ENCODE measurements at places on chromosomes 11 and 22. TPM values are rescaled to one million over a fixed set of nuclear protein-coding genes. Genes with fewer than 3 reads are reported as not detected.

GRCh38 chr22:48781391-48781790 lies 1046.3 kb downstream of the BRD1 start:
- peak; percentile 5 for DNase-seq

DNA sequence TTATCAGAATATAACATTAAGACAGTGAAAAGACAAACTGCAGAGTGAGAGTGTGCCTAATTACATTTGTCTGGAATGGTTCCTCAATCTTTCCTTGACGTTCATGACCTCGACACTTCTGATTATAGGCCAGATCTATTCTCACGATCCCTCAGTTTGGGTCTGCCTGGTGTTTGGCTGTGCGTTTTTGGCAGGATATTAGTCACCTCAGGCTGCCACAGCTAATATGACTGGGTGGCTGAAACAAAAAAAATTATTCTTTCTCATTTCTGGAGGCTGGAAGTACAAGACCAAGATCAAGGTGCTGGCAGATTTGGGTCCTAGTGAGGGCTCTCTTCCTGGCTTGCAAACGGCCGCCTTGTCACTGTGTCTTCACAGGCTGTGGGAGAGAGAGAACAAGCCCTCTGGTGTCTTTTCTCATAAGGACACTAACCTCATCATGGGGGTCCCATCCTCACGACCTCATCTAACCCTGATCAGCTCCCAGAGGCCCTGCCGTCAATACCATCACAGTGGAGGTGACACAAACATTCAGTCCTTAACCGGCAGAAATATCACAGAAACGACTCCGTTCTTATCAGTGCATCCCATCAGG lies 23.2 kb downstream of the IFITM10 start:
- DNase-seq = no peak

DNA sequence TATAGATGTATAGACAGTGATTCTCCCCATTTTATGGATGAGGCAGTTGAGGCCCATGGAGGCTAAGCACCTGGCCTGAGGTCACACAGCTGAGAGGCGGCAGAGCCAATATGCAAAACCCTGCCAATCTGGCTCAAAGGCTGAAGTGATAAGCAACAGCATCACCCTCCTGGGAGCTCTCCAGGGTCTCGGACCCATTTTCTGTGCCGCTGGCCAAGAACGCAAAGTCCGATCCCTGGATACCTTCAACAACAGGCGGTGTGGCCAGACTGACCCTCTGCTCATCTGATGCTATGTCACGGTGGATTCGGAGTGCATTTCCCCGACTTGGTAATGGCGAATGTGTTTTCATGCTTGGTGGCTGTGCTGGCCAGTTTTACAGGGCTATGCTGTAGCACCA lies 595.0 kb downstream of the TBC1D22A start:
- no peak for DNase-seq

- no peak for DNase-seq
Measured at GRCh38 chr11:86386746-86387145, 12.1 kb downstream of the CCDC81 start.

- no peak for DNase-seq
Measured at GRCh38 chr22:40376149-40376548, 5.8 kb downstream of the SGSM3 start.

DNA sequence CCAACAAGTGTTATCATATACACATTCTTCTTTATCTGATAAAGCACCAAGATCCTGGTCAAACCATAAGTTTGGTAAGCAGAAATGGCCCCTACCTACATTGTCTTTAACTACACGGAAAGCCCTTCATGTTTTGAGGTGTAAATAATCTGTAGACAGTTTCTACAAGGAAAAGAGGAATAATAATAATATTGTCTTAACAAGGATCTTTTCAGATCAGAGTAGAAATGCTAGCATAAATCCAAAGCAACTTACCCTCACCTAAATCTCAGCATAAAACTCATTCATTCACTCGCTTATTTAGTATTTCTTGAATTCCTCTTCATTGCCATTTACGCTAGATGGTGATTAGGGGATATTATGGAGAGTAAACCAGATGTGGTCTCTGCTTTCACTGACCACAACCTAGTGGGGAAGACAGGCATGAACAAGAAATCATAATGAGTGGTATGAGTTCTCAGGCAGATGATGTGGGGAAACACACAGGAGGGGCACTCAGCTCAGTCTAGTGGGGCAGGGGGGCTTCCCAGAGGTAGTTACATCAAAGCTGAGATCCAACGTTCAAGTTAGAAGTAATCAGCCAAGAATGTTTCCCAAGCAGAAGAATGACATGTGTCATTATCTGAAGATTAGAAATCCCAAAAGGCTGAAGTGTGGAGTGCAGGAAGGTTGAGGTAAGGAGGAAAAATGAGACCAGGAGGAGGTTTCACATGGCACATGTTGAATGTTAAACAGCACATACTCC lies 65.4 kb upstream of the ZC3H12C start:
- DNase-seq = no peak

GRCh38 chr22:41951898-41952474 lies at the start of gene SMIM45:
Gene SMIM45, plus strand, starts transcription at chr22:41952150.
- no peak for DNase-seq

GRCh38 chr22:38418589-38418988 lies 36.4 kb downstream of the KCNJ4 start:
- DNase-seq = no peak

GRCh38 chr22:35805466-35805865 lies 87.8 kb downstream of the APOL5 start:
- DNase-seq = no peak

DNA sequence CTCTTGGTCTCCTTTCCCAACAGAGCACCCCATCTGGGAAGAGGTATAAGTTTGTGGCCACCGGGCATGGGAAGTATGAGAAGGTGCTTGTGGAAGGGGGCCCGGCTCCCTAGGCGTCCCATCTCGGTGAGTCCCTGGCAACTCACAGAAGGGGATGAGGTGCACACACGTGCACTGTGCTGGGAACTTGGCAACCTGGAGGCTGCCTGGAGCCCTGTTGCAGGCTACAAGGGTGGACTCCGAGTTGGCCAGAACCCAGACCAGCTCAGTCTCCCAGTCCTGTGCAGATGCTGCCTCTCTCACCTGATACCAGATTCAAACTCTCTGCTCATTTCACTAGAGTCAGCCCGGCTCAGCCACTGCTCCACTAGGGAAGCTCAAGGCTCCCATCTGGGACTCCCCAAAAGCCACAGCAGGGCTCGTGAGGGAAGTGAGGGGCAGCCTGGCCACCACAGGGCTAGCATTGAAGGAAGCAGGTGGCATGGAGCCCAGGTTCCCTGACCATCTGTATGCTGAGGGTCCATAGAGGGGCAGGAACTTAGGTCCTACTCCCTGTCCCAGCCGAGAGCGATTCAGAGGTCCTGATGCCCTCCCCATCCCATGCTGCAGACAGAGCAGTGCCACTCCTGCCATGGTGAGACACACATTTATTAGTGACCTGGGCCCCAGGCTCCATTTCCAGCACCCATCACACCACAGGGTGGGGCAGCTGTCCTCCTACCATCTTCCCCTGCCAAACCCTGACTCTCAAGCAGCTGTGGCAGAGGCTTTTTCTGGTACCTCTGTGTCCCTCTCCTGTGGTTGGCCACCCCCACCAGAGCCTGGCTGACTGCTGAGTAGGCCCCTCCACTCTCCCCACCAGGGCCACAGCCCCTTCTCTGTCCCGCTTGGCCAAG lies 4.0 kb downstream of the PRR33 start:
- no peak for DNase-seq

DNA sequence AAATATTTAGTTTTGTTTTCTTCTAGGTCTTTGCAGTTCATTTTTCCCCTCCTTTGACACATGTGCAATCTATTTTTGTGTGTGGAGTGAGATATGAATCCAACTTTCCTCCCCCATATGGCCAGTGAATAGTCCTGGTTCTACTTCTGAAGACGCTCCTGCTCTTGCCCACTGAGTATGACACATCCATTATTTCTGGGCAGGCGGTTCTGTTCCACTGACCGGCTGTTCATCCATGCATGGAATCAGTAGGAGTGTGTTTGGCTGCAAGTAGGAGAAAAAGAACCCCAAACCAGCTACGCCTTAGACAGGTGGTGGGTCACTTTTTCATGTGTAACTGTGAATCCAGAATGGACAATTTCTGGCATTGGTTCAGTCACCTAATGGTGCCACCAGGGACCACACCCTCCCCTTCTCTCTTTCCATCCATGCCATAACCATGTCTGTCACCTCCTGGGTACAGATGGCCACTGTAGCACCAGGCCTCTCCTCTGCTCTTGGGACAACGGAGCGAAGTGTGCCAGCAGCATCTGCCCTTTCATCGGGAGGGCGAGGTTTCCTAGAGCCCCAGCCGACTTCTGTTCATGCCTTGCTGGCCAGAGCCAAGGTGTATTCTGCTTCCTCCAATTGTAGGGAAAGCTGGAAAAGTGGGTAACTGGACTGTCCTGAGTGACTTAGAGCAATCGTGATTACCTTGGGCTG lies 67.4 kb upstream of the SLC22A12 start:
- DNase-seq = no peak

- DNase-seq = no peak
Measured at GRCh38 chr11:130709531-130709930, 206.7 kb downstream of the SNX19 start.

GRCh38 chr11:130101661-130102060 lies 32.0 kb downstream of the APLP2 start:
- no peak for DNase-seq

- DNase-seq = peak; percentile 54
Measured at GRCh38 chr22:43385770-43386641, 25.8 kb upstream of the MPPED1 start.

- no peak for DNase-seq
Measured at GRCh38 chr22:35958334-35958733, 70.3 kb downstream of the RBFOX2 start.

GRCh38 chr11:123085497-123085896 lies 23.6 kb upstream of the HSPA8 start:
- no peak for DNase-seq

GRCh38 chr11:11669233-11669846 lies 47.5 kb upstream of the GALNT18 start:
- DNase-seq = no peak

GRCh38 chr11:27313157-27313821 lies 49.7 kb downstream of the CCDC34 start:
- DNase-seq = no peak

DNA sequence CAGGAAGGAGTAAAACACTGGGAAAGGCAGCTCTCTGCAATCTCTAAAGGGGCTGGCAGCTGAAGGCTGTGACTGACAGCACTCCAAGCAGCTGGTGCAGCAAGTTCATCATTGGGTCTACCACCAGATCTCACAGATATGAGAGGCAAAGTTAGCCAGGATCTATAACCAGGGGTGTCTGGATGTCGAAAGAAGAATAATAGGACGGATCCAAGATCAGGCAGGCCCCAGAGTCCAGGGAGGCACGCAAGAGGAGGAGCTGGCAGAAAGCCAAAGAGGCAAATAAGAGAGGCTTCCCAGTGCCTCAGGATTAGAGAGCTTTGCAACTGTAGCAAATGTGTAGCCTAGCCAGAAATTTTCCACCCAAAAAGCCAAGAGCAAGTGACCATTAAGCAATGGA lies 77.1 kb downstream of the RBMXL2 start:
- DNase-seq = no peak

DNA sequence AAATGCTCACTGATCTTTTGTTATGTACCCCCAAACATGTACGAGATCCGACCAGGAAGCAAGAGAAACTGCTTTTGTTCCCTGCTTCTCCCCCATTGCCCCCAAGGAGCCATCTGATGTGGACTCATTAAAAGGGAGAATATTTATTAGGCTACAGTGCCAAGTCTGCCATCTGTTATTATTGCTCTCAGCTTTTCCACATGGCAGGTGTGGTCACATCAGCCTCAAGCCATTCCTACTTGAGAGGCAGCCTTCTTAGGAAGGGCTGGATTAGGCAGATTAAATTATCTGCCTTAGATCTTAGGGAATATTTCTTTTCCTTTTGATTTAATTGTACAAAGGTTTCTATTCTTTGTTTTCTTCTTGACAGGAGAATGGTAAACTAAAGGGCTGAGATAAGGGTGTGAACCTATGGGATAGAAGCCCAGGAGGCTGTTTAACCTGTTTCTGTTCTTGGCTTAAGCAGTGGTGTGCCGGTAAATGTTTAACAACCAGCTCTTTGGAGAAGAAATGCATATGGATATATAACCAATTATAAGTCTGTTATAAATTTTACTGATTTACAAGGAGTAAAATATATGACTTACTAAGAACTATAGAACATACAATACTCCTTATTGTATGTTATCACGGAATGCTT lies 88.8 kb downstream of the PDHX start:
- no peak for DNase-seq

DNA sequence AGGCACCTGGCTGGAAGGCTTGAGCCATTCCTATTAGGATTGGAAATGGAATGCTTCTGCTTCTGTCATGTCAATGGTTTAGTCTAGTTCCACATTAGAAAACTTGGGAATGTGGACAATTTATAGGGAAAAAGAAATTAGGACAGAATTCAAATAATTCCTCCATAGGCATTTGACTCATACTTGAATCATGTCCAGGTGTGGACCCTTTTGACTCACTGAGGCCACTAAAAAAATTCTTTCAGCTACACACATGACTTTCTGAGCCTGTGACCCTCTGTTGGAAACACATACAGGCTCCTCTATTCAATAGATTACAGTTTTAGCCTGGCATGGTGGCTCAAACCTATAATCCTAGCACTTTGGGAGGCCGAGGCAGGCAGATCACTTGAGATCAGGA lies 100.5 kb downstream of the RASSF10 start:
- no peak for DNase-seq

- DNase-seq = no peak
Measured at GRCh38 chr11:32704775-32705174, 89.7 kb downstream of the CCDC73 start.

DNA sequence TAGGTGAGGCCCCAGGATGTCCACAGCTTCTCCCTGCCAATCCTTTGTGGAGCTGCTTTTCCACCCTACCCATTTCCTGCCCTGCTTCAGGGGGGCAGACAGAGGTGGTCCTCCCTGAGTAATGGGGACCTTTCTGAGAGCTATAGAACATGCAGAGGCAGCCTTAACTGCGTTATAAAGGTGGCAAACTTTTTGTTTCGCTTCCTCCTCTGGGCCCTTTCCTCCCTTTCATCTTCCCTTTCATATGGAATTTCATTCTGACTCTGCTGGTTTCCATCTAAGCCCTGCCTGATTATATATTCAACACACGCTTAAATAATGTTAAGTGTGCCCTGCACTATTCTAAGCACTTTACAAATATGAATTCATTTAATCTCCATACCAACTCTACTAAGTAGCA lies 169.3 kb upstream of the E2F8 start:
- DNase-seq = no peak

Gene BRSK2
- 3.5 TPM for total RNA-seq

Gene CCDC134
- total RNA-seq = 7.6 TPM

Gene MACROD1
- 45.0 TPM for total RNA-seq

Gene TMPRSS6
- total RNA-seq = not detected

Gene KLHL35
- 6.7 TPM for total RNA-seq

Gene P2RX3
- total RNA-seq = not detected

Gene OR5P2
- total RNA-seq = not detected

Gene TUBA8
- total RNA-seq = 6.9 TPM

Gene ARHGAP32
- total RNA-seq = 10.9 TPM

Gene OR4A5
- total RNA-seq = not detected

Gene STX5
- total RNA-seq = 25.9 TPM

Gene APOL3
- total RNA-seq = 88.6 TPM

Gene KCNK4
- total RNA-seq = 1.2 TPM

Gene SLC5A4
- total RNA-seq = 0.21 TPM

Gene KDM4F
- not detected for total RNA-seq

Gene C22orf23
- not detected for total RNA-seq

Gene MMP12
- not detected for total RNA-seq

Gene DTX4
- 19.3 TPM for total RNA-seq

Gene PEX26
- 36.3 TPM for total RNA-seq

Gene OR10A4
- total RNA-seq = not detected

Gene AMOTL1
- 57.0 TPM for total RNA-seq

Gene HBB
- total RNA-seq = 425 TPM

Gene REXO2
- total RNA-seq = 95.4 TPM

Gene SYT13
- total RNA-seq = 0.21 TPM

Gene THRSP
- total RNA-seq = 22.9 TPM

Gene SLC17A6
- total RNA-seq = not detected

Gene APOBEC3B
- total RNA-seq = 0.39 TPM

Gene FGF19
- not detected for total RNA-seq

All from tibial nerve (tissue), 4 donors.